GM20000 (cell line): ENCODE measurements at places on chromosomes 7 and 10.

GRCh38 chr7:14902589-14903067, at the start of gene DGKB:
Gene DGKB, minus strand, starts transcription at chr7:14902751.
- DNase-seq = no peak

DNA sequence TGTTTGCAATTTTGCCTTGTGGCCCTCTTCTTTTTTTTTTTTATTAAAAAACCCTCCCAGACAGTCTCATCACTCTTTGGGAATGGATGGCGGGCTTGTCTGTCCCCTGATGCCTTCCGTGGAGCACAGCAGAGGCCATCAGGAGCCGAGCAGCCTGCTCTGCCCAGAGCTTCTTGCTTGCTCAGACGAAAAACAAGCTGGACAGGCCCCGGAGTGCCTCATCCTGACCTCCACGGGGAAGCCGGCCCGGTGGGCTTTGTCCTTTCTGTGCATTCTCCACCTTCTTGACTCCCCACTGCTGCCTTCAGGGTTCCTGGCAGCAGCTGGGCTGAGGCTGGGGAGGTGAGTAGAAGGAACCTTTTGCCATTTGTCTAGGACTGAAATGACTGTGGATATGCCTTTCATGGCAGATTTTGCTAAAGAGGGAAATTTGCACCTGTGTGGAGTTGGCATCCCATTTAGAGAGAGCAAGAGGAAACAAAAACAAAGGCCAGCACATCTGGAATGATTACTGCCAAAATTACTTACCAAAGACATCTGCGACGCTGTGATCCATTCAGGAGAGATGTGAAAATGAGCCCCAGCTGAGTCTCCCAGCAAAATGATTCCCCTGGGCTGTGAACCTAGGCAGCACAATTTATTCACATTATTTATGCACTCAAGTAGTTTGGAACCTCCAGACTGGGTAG, 108.3 kb downstream of the AOAH start:
- no peak for DNase-seq

DNA sequence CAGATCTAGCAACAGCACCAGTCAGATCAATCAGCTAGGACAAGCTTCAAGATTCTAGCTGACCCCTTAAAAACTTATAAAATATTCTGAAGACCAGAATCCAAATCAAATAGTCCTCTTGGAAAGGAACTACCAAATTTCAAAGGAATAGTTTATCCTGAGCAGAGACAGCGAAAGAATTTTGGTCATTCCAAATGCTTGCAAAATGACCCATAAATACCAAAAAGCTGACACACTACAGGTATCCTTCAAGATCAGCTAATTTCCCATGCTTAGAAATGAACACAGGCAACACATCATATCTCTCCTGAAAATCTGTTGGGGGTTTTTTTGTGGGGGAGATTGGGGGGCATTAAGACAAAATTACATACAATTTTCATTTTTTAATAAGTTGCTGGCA, 78.8 kb downstream of the PDSS1 start:
- DNase-seq = no peak

DNA sequence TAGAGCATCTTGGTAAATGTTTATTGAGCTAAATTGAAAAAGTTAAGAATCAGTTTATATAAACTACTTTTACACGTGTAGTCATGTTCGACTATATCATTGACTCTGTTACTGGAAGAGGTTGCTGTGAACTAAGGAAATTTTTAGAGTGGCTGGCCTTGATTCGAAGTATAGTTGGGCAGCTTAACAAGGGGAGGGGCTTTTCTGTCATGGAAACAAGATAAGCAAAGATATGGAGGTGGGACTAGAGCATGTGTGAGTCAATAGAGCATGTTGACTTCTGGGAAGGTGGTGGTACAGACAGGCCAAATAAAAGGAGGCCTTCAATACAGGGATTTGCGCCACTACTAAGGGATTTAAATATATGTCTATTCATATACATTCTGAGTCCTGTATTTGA, 7.6 kb downstream of the ATP5F1C start:
- no peak for DNase-seq

GRCh38 chr10:122271076-122271475, at the start of gene BTBD16:
Gene BTBD16, plus strand, starts transcription at chr10:122271296. Its CDS starts 3,786 bp downstream, at chr10:122275082.
- no peak for DNase-seq

GRCh38 chr10:35355971-35356724, 19.8 kb downstream of the CCNY start:
- DNase-seq = peak; percentile 75

- no peak for DNase-seq
Measured at GRCh38 chr7:67608806-67609205, 612.2 kb downstream of the TYW1 start.

- DNase-seq = no peak
Measured at GRCh38 chr10:101018118-101018599, 12.8 kb downstream of the PDZD7 start.

- DNase-seq = peak; percentile 63
Measured at GRCh38 chr7:106111655-106112117, 426 bp downstream of the SYPL1 start.

- DNase-seq = no peak
Measured at GRCh38 chr7:47361746-47362215, 220.1 kb downstream of the TNS3 start.

DNA sequence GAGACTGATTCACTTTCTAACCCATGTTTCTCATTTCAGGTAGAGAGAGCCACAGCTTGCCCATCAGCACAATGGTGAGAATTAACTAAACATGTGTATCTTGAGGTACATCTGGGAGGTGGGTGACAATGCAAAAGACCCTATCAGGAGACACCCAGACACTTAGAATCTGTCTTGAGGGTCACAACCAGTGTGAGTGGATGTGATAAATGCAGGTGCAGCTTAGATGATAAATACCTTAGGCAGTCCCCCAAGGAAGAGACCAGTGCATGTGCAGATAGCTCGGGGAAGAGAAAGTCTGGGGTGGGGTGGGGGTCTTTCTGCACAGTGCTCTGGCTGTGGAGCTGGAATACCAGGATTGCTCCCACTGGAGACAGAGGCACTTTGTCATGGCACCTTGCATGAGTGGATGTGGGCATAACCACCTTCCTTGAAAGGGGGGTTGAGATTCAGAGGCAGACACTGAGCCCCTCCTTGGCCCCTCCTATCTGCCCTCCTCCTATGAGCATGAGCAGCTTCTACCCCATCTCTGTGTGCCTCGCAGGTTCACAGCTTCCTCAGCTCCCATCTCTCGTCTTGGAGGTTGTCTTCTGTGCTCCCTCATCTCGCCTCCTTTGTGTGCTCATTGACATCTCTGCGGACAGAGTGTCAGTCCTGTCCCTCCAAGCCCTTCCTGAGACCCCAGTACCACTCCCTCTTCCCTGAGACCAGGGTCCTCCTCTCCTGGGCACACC, 349.8 kb downstream of the TCERG1L start:
- no peak for DNase-seq
